ENCODE measurements at places on chromosomes 5 and 9.

- DNase-seq: no peak
Observed at GRCh38 chr9:100307080-100307479, 45.7 kb downstream of the TEX10 start.

GRCh38 chr9:121692606-121693387 is 41.4 kb downstream of the DAB2IP start:
- DNase-seq: no peak

GRCh38 chr5:42518595-42519221 is 95.5 kb downstream of the GHR start:
- no peak for DNase-seq

DNA sequence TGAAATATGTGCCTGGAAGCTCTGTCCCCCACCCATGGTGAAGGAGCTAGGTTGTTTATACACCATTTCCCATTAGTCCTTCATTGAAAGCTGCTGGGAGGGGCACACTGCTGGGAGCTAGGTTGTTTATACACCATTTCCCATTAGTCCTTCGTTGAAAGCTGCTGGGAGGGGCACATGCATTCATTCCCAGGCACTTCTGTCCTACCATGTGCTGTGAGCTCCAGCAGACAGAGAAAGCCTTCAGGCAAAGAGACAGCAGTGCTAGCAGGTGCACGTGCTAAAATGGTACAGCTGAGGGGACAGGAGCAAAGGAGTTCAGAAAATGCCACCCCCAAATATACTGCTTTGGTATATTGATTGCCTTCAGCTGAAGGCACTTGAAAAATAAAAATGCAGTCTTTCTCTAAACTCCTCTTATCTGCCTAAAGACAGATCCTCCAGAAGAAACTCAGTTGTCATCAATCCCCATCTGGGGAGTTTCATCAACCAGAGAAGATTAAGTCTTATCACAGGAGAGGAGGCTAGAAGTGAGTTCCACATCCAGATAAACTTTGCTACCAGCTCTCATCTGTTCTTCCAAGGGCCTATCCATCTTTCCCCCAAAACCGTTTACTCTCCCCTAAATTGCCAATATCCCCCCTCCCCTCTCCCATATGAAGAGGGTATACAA is 27.7 kb upstream of the DAPK1 start:
- DNase-seq: no peak

DNA sequence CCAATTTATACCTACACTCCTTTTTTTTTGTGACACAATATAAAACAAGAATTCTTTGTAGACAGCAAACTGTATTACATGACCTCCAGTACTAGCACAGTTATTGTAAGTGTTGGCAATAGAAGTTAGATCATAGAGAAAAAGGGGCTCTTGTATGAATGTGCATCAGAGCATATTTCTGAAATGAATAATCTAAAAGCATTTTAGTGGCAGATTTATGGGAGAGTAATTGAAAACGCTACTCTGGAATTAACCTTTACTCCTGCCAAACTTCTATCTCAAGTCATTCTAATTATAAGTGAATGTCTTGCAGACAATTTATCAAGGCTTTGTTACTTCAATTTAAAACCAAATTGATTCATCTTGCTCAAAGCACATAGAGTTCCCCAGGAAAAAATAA is 968.1 kb downstream of the TAF11L14 start:
- DNase-seq: no peak

GRCh38 chr9:88308831-88309560 is 79.2 kb upstream of the SPIN1 start:
- no peak for DNase-seq

GRCh38 chr5:13640270-13640669 is 304.2 kb downstream of the DNAH5 start:
- DNase-seq: no peak

- no peak for DNase-seq
Observed at GRCh38 chr5:95565280-95565920, 10.5 kb downstream of the ARSK start.

- DNase-seq: no peak
Observed at GRCh38 chr5:123033157-123033671, 3.3 kb downstream of the PPIC start.

- no peak for DNase-seq
Observed at GRCh38 chr9:77916410-77916819, 115.2 kb downstream of the GNAQ start.

DNA sequence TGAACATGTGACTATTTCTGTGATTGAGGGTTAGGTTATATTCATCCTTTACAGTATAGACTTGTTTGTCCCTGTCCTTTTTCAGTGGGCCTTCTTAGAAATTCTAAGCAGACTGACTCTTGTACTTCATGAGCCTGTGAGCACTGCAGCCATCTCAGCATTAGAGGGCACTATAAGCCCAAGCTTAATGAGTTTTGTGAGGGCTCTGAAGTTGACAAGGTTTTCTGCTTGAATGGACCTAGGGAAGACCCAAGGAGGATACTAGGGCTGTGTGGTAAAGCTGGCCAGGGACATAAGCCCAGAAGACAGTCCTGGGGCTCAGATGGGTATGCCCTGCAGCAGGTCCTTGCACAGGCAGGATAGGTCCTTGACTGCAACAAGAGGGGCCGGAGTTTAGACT is 126.5 kb downstream of the MRPS30 start:
- DNase-seq: no peak

DNA sequence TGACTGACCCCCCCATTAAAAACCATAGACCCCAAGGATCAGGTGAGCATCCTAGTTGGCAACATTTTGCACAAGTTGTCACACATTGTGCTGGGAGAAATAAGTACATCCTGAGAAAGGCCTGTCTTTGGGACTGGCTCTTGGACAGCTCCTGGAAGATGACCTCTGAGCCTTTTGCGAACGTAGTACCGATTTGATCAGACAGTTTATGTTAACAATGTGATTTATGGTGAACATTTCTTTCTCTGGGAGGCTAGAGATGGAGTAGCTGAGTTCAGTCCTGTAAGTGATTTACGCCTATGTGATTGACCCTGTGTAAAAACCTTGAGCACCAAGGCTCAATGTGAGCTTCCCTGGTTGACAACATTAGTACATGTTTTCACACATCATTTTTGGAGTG is 41.7 kb downstream of the LOX start:
- no peak for DNase-seq

- no peak for DNase-seq
Observed at GRCh38 chr5:73374520-73375190, 73.9 kb downstream of the FOXD1 start.

DNA sequence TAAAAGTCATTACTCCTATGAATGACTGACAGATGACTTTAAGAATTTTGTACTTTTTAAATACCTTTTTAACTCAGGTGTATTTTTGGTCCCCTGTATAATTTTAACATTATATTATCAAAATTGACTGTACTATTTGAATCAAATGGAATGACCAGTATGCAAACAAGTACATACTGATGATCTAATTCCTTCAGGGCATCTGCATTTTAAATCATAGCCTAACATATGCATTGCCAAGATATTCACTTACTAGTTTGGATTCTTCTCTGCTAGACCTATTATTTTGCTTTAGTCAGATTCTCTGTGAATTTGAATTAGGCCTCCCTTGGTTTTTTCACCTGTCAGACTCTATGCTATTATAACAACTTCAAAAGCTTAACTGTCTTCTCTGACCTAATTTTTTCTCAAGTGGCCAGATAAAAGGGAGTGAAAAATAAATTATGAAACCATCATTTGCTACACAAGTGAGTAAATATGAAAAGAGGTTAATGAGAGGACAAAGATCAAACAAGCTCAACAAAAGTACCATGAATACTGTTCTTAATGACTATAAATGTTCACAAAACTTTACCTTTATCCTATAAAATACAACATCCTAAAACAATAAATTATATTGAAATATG is 1505.2 kb upstream of the CDH9 start:
- no peak for DNase-seq

GRCh38 chr5:151480384-151481293 is 33.2 kb downstream of the SLC36A1 start:
- no peak for DNase-seq

GRCh38 chr9:132947756-132948155 is 3.3 kb upstream of the TSC1 start:
- no peak for DNase-seq

DNA sequence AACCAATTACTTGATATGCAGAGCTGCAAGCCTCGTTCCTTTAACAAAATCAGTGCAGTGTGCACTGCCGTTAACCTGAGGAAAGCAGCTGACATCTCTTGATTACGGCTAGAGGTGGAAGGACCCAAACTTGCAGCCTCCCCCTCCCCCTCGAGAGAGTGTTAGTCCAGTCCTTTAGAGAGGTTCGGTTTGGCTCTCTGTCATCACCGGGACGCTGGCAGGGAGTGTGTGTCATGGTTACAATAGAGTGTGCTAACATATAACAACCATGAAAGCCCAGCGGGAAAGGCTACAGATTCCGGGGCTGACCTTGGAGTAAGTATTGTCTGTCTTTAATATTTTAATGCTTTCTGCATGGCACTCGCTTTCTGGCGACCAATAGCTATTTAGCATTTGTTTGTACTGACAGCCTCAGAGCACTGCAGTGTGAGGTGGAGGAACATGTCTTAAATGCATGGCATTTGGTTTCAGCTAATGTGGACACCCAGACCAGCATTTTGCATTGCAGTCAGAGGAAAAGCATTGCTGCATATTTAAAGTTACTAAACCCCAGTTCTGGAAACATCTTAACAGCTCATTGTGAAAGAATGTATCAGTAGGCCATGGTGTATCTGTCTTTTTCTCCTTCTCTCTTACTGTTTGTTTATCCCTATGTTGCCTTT is 237.5 kb downstream of the CD180 start:
- DNase-seq: no peak

DNA sequence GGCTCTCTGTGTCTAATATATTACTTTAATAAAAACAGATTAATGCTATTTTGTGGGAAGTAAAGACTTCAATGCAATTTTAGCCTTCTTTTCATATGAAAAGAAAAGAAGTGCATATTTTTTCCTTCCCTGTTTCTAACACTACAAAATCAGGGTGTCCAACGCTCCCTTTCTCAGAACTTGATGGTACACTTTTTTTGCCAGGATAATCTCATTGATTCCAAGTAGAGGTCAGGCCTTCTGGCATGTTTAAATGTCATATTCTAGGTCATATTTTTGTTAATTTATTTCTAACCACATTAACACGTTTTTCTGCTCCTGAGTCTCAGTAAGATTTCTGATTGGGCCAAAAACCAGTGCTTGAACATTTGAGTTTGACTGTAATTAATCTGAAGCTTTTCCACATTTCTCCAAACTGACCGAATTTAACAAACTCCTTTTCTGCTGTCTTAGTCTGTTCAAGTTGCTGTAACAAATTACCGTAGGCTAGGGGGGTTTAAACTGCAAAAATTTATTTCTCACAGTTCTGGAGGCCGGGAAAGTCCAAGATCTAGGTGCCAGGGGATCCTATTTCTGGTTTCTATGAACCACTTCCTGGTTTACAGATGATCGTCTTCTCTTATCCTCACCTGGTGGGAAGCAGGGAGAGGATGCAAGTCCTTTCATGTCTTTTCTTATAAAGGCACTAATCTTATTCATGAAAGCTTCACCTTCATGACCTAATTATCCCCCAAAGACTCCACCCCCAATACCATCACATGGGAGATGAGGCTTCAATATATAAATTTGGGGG is 63.2 kb upstream of the ELL2 start:
- no peak for DNase-seq

DNA sequence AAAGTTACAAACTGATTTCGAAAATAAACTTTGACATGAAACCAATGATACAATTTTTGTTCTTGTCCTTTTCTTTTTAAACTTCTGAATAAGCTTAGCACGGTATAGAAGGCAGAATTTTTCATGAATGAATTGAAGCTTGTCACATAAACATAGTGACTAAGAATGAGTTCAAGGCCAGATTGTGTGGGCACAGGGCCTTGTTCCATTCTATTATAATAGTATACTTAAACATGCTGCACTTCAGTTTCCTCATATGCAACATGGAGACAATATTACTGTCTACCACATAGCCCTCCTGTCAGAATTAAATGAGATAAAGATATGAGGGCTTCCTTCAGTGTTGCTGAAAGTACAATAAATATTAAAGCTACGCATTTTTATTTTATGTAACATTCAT is 204.2 kb upstream of the HAPLN1 start:
- DNase-seq: no peak

DNA sequence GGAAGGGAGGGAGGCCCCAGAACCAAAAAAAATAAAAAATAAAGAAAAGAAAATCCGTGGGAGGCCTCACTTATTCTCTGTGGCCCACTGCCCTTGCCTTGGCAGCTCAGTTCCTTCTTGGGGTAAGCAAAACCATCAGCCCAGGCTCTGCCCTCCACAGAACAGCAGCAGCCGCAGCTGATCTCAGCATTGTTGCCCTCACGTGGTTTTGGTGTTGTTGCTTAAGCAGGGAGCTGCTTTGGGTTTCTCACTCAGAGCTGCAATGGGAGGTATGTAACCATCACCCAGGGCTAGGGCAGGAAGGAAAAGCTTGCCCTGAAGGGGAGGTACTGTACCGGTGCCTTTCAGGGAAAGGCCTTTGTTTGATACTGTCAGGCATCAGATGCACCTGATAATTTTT is 374.7 kb upstream of the WWC1 start:
- DNase-seq: no peak

GRCh38 chr9:14573319-14573718 is 119.9 kb downstream of the ZDHHC21 start:
- no peak for DNase-seq

- no peak for DNase-seq
Observed at GRCh38 chr9:78267889-78268288, 29.0 kb upstream of the PSAT1 start.

GRCh38 chr9:134299883-134300282 is 26.4 kb upstream of the RXRA start:
- DNase-seq: no peak

- no peak for DNase-seq
Observed at GRCh38 chr9:130698514-130698913, 4.9 kb downstream of the EXOSC2 start.

GRCh38 chr5:145110834-145111233 is 724.3 kb downstream of the PRELID2 start:
- no peak for DNase-seq

DNA sequence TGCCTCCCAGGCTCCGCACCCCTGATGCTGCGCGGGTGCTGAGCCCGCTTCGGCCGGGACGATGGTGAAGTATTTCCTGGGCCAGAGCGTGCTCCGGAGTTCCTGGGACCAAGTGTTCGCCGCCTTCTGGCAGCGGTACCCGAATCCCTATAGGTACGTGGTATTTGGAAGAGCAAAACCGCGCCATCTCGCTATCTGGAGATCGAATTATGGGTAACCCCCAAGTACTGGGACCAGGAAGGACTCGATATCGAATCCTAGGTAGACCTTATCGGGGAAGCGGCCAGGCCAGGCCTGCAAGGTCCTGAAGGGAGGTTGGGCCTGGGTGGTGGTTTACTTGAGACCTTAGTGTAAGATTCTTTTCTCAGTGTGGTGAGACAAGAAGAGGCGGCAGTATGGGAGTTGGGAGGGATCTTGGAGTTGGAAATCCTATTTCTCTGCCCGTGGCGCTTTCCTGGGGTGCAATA is 359 bp downstream of the PRELID1 start:
- no peak for DNase-seq

GRCh38 chr5:40402007-40402364 is 277.7 kb upstream of the PTGER4 start:
- DNase-seq: no peak

DNA sequence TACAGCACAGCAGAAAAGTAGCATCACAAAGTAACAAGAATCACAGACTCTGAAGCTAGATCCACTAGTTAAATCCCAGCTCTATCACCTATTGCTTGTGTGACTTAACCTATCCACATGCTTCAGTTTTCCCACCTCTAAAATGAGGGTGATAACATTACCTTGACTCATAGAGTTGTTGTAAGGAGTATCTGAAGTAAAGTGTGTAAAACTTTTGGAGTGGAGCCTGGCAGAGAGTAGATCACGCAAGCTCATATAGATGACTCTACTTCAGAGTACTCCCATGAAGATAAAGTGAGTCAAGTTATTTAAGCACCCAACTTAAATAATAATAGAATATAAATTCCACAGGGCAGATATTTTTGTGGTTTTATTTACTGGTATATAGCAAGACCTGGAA is 94.5 kb upstream of the FER start:
- DNase-seq: no peak

Data from NCI-H1092 (cell line).